ENCODE measurements at places on chromosomes 2 and 18.

- no peak for DNase-seq
These were observed 134.8 kb upstream of the AGAP1 start for GRCh38 chr2:235358981-235359471.

GRCh38 chr2:75512455-75513212 lies 48.1 kb downstream of the EVA1A start:
- DNase-seq: no peak

DNA sequence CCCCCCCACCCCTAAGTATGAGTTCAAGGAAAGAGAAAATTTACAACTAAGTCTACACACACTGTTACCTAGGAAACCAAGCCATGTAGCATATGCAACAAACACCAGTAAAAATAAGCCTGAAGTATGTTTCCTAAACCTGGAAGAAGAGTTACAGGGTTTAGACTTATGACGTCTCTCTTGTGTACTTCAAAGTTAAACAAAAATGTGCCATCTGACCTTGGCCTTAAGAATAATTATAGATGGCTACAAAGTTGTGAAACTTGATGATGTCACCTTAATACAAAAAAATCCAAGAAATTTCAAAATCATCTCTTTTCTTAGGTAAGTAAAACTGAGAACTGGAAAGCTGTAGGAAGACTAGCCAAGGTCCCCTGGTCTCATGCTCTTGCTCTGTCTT lies 297.6 kb upstream of the NRXN1 start:
- DNase-seq: no peak

DNA sequence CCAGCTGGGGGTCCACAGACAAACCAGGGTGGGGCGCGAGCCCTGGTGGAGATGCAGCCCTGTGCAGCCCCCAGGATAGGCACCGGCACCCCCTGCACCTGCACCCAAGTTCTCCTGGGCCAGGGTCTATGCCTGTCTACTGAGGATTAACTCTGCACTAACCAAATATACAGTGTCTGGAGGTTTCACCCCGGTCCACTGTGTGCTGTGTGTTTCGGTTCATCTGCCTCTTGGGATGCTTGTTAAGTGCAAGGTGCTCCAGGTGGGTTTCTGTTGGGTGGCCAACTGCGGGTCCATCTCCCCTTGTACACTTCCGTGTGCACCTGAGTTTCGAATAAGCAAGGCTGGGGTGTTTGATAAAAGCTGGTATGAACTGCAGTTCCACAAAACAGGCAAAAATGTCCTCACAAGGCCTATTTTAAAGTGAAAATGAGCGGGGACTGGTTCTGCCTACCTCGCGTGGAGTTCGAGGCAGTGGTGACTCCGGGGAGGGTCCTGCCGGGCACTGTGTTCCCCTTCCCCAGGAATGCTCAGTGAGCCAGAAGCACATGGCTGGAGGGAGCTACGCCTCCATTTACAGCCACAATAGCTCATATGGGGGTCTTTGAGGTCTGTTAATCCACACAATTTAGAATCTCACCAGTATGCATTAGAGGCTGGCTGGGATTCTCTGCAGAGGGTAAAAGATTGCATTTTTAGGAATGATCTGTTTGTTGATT lies 70.7 kb downstream of the EDAR start:
- no peak for DNase-seq

- no peak for DNase-seq
These were observed 11.5 kb downstream of the MAP3K2 start for GRCh38 chr2:127376257-127376656.

- no peak for DNase-seq
These were observed 49.9 kb downstream of the MYO7B start for GRCh38 chr2:127585270-127585807.

DNA sequence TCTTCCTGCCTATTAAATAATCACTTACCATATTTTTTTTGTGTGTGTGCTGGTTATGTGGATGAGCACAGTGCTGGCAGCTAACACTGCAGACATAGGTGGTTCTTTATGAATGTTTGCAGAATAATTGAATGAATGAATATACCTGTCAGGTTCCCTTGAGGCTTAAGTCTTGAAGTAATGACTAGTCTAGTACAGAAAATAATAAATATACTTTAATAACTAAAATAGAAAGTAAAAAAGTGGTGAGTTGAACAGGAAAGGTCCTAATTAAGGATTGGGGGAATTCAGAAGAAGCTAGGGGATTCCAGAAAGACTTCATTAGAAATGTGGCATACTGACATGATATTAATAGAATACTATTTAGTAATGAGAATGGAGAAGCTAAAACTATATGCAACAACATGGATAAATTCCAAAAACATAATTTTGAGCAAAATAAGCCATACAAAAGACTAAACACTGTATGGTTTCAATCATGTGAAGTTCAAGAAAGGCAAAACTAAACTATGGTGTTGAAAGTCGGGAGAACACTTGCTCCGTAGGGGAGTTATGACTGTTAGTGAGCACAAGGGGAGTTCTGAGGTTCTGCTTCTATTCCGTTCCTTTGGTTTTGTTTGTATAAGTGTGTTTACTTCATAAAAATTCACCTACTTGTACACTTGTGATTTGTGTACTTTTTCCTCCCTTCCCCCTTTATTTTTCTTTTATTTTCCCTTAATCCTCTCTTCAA lies 464.6 kb downstream of the MTX2 start:
- no peak for DNase-seq

DNA sequence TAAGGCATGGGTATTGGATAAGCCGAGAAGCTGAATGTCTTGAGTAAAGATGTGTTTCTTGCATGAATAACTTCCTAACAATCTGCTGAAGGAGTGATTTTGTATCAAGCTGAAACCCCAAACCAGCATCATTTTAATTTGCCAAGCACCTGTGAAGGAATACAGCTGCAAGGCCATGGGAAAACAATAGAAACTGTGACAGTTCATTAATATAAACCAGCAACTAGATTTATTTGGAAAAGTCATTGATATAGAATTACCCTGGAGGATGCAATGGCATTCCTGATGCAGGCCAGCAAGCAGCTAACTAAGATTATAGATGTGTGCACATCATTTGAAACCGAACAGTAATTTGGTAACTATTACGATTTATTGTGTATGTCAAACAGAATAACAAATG lies 155.7 kb upstream of the TCF4 start:
- DNase-seq: no peak

DNA sequence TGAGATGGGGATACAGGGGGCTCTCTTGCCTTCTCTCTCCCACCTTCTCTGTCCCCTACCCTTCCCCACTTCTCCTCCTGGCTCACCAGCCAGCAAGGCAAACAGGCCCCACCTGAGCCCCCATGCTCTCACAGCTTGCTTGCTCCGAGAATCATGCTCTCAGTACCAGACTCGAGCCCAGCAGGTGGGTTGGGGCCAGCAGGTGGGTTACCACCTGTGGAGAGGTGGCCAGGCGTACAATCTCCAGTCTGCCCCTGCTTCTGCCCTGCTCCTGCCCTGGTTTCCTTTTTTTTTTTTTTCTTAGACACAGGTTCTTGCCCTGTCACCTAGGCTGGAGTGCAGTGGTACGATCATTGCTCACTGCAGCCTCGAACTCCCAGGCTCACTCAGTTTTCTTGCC lies 214.5 kb downstream of the SH3RF3 start:
- no peak for DNase-seq

DNA sequence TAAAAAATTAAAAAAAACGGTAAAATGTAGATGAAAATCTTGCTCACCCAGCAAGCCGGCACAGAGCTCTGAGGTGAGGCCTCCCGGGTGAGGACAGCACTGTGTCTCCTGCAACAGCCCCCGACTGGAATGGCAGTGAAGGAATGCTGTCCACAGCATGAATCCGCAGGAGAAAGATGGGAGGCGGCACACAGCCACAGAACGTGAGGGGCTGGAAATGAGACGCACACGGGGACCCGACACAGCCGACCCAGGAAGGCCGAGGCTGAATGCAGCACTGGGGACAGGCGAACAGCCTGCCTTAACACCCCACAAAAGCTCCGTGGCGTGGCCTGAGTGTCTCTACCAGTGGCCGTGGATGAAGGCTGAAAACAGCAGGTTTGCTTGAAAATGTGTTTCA lies 34.7 kb downstream of the BOK start:
- no peak for DNase-seq

- DNase-seq: no peak
These were observed 134.3 kb downstream of the TFCP2L1 start for GRCh38 chr2:121150713-121151112.

DNA sequence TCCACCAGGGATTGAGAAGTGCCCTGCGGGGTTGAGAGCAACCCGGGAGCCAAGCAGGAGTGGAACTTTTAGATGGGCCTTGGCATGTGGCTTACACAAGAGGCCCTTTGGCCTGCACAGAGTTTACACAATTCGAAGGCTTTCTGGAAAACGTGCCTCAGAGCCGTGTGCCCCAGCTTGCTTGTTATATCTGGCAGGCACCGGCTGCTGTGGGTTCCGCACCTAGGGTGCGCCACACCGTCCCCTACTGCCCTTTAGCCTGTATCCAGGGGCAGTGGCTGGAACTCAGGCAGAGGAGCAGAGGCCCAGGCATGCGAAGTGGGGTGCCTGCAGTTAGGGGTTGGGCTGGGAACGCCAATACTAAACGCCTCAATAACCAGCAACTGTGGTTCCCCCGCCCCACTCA lies 32.9 kb upstream of the EDAR start:
- no peak for DNase-seq

DNA sequence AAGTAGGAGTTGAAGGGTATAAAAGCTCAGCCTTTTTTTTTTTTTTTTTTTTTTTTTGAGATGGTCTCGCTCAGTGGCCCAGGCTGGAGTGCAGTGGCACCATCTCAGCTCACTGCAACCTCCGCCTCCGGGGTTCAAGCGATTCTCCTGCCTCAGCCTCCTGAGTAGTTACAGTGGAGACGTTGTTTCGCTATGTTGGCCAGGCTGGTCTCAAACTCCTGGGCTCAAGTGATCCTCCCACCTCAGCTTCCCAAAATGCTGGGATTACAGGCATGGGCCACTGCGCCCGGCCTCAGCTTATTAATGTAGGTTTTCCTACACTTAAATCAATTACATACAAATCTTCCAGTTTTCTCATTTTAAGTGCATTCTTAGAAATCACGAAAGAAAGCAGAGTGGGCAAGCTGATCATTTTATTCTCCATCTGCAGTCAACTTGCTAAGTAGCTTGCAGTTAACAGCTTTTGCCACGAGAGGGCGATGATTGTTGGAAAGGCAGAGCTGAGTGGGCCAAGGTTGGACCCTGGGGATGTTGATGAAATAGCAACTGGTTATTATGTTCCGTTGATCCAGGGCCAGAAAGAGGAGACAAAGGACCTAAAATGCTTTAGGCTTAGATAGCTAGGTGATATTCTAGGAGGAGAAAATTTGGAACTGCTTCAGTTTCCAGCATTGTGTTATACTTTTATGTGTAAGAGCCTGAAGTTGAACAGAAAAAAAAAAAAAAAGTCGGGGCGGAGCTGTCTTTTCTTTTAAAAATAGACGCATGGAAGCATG lies 234.4 kb upstream of the EPAS1 start:
- peak; percentile 30 for DNase-seq

DNA sequence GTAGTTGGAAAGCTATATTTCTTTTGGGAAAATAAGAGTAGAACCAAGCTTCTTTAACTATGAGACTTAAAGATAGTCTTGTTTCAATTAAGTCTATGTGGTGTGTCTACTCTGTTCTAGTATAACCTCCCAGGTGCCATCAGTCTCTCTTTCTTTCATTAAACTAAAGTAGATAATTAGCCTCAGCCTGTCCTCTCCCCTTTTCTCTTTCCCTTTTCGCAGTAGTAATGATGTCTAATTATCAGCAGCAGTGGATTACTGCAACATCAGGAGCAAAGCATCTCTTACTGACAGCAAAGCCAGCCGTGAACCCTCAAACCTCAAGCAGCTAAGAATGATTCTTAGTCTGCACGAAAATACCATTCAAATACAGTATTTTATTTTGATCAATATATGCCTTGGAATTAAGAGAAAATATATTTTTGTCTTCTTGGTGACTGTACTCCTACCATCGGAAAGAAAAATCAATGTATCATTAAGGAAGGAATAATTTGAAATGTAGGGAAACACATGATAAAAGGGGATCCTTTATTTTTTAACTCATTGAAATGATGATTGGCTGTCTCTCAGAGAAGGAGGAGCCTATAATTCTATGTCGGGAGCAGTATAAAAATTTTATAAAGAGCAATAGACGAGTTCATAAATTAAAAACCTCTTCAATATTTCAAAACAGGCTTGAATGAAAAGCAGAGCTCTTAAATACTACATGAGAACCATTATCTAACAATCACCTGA lies 4.5 kb downstream of the NOL4 start:
- no peak for DNase-seq

DNA sequence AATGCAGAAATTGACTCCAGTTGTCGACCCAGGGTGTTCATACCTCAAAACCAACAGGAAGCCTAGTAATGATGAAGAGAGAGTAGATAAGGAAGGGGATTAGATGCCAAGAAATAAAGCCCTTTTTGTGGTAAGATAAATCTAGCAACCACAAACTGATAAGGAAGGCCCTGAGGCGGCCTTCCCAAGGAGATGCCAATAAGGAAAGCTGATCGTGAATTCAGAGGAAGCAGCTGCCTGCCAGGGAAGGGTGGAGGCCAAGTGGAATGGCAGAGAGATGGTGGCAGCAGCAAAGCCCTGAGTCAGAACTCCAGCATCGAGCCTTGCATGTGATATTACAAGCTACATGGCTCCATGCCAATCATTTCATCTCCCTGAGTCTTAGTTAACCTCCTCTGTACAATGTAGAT lies 126.3 kb downstream of the IRS1 start:
- no peak for DNase-seq

DNA sequence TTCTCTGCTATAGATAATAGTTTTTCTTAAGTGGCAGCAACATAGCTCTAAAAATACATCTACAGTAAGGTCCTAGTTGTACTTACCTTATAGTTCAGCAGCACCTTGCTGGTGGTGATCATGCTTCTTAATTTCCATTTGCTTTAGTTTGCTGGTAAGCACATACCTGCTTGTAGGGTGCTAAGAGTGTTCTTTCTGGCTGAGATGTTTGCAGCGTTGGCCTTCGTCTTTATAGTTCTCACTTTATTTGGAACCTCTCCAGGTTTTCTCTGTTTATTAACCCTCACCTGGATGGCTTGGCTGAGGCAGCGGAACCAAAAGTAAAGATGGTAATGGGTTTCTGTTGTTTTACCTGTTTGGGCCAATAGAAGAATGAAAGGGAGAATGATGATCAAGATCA lies 123.6 kb upstream of the EFEMP1 start:
- DNase-seq: no peak

DNA sequence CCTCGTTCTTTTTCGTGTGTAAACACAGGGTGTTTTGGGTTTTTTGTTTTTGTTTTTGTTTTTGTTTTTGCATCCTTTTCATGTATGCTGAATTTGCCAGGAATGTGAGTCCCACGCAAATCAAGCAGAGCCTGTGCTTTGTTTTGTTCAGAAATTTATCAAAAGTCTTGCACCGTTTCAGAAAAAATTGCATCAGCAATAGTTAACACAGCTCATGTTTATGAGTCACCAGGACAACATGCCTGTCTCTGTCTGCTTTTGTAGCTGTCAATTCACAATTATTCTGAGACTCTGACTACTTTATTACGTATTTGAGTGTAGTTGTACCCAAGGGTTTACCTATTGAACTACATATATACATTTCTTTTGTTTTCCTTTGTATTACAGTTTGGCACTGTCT lies 38.3 kb downstream of the MRPL44 start:
- DNase-seq: no peak

DNA sequence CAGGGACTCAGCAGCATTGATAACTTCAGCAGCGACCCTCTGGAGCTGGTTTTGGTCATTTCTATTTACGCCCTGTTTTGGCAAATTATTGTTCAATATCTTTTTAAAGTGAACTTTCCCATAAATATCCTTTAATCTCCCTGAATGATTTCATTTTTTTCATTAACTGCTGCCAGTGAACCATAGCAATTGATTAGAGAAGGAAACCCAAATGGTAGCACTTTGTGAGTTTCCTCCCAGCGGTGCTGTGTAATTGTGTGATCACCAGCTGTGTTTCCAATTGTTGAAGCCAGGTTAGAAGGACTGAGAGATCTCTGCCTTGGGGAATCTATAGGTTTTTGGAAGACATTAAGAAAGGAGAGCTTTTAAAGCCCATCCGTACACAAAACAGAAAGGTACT lies 16.3 kb downstream of the MAP3K20 start:
- no peak for DNase-seq
